ENCODE measurements at places on chromosomes 3 and 15.

DNA sequence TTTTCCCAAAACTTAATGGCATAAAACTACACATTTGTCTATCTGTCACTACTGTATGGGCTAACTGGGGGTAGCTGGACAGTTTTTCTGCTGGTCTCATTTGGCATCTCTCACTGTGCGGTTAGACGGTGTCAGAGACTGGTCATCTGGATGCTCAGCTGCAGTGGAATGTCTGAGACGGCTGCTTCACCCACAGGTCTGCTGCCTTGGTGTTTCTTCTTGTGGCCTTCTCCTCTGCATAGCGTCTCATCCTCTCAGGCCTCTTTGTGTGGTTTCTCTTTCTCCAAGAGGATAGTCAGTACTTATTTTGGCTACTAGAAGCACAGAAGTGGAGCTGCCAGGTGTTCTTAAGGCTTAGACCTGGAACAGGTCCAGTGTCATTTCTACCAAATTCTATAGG is 35.9 kb upstream of the GOLGA6L9 start:
- no peak for DNase-seq

- DNase-seq = no peak
Measured at GRCh38 chr15:29377161-29377560, 107.5 kb upstream of the NSMCE3 start.

DNA sequence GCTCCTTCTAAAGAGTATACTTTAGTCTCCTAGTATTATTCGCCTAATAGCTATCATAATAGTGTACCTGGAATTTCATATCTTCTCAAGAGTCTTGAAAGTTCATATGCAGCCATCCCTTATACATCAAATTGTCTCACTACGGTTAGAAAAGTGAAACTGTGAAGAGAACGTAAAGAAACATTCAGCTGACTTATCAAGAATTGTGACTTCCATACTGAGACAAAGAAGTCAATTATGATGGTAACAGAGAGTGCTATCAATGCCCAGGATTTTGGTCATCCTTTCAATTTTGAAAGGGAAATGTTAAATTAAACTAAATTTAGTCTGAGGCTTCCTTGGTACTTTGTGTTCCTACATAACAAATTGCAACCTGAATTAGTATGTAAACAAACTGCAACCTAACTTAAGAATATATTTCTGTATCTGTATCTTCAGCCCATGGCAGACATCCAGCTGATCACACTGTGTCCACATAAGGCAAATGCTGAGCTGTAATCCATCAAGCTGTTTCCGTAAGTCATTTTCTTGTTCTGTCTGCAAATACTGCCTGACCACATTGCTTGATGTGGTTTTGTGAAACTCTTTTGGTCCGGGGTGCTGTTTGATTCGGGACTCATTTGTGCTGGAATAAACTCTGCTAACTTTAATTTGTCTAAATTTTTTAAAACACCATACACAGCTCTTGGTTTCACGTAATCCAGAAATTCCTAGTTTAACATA is 469.6 kb downstream of the SI start:
- DNase-seq = no peak

DNA sequence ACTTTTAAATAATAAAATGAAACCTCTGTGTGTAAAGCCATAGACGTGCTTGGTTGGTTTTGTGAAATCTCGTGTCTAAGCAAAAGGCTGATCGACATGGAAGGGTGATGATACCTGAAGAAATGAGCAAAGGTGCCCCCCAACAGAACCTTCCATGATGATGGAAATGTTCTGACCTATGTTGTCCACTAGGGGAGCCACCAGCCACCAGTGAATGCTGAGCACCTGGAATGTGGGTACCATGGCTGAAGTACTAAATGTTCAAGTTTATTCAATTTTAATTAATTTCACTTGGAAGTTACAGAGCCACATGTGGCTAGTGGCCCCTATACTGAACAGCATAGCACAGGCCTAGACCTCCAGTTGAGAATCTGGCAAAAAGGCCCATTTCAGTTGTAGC is 158.8 kb downstream of the POLR2M start:
- no peak for DNase-seq

DNA sequence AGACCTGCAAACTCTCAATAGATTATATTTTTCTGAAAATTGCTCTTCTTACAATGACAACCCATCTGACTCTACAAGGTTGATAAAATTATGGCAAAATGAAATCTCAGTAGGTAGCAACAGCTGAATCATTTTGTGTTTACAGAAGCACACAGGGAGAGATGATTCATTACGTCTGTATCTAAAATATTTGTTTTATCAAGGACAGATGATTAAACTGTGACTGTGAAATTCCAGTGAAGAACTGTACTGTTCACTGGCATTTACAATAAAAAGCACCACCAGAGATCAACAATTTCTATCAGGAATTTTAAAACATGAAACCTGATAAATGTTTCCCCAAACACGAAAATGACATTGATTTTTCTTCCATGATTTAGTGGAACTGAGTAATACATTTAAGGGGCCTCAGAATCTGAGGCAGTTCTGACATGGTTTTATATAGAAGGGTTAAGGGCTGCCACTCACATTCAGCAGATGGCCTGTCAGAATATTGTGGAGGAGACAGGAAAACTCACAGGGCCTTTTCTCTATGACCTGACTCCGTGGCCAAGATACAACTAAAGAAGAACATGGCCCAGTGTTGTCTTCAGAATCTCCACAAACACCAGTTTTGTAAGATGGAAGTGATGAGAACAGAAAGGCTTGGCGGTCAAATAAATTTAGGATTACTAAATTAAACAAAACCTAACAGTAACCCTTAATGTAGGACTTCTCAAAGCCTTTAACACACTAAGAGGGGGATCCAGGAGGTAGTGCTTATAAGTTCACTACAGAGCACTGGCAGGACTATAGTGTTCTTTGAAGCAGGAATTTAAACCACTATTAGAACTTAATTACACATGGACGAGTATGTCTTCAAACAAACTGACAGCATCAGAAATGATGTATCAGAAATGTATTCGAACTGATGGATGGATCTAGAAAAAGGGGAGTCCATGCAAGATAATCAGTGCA is 25.9 kb downstream of the RAD18 start:
- DNase-seq = peak; percentile 36

DNA sequence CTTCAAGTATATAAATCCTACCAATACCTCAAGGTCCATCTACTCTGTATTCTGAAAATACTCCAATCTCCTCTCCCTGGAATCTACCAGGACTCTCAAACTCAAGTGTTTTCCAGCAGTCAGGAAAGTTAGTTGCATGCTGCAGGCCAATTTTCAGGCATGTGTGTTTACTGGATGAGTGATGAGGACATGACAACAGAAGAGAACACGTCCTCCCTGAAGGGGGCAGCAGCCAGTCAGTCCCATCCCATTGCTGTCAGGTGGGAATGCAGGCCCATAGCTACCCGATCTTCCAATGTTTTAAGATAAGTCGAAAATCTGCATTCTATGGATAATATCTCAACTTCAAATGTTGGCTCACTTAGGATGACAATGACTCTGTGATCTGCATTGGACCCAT is 496.2 kb downstream of the FHIT start:
- DNase-seq = no peak

DNA sequence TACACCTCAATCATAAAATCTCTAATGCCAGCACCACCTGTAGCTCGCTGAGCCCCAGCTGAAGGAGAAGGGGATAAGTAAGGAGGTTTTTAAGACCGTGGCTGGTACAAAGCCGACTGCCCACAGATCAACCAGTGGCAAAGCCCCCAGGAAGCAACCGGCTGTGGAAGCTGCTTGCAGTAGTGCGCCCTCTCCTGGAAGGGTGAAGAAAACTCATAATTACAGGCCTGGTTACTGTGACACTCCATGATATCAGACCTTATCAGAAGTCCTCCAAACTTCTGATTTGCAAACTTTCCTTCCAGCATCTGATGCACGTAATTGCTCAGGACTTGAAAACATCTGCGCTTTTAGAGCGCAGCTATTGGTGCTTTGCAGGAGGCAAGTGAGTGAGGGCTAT is 63.1 kb upstream of the MCTP2 start:
- DNase-seq = no peak

DNA sequence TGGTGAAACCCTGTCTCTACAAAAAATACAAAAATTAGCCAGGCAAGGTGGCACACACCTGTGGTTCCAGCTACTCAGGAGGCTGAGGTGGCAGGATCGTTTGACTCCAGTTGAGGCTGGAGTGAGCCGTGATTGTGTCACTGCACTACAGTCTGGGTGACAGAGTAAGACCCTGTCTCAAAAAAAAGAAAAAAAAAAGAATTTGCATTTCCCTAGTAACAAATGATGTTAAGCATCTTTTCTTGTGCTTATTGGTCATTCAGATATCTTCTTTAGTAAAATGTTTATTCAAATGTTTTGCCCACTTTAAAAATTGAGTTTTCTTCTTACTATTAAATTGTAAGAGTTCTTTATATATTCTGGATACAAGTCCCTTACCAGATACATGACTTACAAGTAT is 48.7 kb downstream of the NFKBIZ start:
- no peak for DNase-seq

DNA sequence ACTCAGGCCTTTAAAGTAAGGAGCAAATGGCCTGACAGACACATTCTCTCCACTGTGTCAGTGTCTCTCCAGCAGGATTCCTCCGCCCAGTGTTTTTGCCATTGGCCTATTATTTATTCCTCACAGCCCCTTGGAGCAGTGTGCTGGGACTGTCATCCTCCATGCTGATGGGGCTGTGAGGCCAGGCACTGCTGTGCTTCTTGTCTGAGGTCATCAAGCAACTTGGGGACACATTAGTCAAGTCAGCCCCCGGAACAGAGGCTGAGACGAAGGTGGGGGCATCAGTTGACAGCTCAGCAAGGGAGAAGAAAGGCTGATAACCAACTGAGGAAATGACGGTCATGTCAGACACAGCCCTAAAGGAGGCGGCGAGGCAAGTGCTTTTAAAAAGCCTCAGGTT is 67.4 kb downstream of the XXYLT1 start:
- DNase-seq = no peak

GRCh38 chr15:89408372-89409183 is 74.0 kb upstream of the POLG start:
- DNase-seq = no peak

GRCh38 chr3:129577925-129578786 is 28.3 kb downstream of the PLXND1 start:
- DNase-seq = no peak

DNA sequence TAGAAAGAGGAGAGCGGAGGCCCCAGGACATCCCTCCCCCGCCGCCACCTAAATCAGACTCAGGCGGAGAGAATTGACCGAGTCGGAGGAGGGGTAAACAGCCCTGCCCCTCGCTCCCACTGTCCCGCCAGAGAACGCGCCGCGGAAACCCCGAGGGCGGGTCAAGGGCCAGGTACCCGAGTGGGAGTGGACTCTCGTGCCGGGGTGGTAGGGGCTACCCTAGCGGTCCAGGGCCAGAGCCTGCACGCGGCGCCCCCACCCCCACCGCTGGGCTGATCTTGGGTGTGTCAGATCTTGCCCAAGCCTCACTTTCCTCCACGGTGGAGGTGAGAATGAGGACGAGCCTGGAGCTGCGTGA is 19.0 kb downstream of the SPATA12 start:
- no peak for DNase-seq

- DNase-seq = no peak
Measured at GRCh38 chr3:38702231-38702630, 52.7 kb upstream of the SCN5A start.

DNA sequence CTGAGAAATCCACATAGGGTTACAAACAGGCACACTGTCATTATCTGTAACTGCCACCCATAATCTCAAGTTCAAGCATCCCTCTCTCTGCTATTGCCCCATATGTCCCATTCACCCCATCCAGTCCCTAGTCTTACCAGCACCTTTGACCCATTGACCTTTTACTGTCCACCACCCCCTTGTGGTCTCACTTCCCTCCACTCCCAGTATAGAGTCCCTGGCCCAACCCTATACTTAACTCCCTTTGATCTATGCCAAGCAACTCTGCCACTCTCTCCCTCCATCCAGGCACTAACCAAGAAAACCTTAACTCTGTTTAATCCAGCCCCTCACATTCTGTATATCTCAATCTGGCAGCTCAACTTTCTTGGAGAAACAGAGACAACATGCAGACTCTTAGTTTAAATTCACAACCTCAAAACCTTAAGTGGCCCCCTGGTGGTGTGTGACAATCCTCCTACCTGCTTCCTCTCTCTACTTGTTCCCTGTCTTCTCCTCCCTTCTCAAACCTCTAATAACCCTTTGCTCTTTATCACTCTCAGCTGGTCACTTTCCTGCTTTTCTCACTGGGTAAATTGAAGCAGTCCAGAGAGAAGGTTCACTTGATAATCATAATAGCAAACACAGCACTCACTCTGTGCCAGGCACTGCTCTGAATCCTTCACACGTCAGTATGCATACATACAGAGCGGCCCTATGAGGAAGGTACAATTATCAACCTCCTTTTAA is 162.7 kb downstream of the STT3B start:
- DNase-seq = no peak

GRCh38 chr15:80906159-80906766 is 83.4 kb downstream of the MESD start:
- DNase-seq = no peak

DNA sequence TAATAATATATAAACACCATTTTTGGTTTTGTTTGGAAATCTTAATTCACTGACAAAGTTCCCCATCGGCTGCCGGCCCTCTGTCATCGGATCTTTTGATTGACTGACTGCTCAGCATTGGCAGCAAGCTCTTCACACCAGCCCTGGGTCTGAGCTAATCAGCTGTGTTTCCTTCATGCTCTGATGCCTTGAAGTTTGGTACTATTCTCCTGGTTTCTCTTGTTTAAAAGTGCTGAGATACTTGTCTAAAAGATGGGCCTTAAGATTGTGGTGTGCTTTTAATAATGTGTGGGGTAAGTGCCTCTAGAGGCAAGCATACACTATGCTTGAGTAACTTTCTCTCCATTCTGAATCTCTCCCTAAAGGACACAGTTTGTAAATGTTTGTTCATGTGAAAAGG is 415.5 kb upstream of the TPRG1 start:
- no peak for DNase-seq

- DNase-seq = no peak
Measured at GRCh38 chr15:92881211-92881754, 18.8 kb upstream of the CHD2 start.

DNA sequence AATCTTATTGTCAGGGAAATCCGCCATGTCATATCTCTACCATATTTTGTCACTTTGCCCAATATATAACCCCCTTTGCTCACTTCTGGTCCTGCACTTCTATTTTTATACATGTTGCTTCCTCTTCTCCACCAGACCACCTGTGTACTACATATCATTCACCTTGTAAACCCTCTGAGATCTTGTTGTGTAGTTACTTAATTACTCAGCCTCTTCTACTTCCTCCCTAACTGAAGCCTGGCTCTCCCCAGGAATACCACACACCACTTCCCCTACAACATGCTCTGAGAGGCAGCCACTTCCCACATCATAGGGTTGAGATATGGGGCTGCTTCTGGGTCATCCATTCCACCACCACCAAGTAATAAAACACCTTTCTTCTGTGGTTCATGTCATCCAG is 10.0 kb downstream of the HEXA start:
- DNase-seq = no peak

DNA sequence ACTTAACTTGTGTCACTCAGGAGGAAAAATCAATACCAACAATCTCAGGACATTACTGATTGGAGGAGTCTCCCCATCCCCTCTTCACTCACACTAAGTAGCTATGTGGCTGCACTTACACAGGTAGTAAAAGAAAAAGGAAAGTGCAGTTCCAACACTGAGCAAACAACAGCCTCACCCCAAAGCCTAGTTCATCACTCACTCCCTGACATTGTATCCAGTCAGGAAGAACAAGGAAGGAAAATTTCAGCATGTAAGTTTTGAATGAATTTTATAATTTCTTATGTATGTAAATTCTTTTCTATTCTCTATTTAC is 273.4 kb downstream of the IGSF11 start:
- DNase-seq = no peak

Measured in AG09319 (cell line).